Kidney glomerular epithelial cell (primary cell): ENCODE measurements at places on chromosomes 4 and X.
A peak's percentile ranks its signal among the peaks of the same experiment; 100 is the strongest.

GRCh38 chr4:139903845-139904244, 238.2 kb downstream of the MGST2 start:
- DNase-seq = no peak

DNA sequence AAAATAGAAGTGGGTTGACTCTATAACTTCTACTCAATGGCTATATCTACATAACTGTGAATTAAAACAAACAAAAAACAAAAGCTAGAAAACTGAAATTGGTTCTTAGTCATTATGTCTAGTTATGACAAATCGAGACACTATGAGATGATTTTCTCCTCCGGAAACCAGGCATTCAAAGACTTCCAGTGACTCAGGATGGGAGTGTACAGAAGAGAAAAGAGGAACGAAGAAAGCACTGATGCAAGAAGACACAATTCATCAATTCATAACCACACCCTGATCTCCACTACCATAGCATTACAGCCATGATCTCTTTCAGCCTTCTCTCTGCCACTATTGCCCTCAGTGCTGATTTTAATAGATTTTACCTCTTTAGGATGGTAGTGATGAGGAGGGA, 253.6 kb downstream of the CBLL2 start:
- peak; percentile 52 for DNase-seq

DNA sequence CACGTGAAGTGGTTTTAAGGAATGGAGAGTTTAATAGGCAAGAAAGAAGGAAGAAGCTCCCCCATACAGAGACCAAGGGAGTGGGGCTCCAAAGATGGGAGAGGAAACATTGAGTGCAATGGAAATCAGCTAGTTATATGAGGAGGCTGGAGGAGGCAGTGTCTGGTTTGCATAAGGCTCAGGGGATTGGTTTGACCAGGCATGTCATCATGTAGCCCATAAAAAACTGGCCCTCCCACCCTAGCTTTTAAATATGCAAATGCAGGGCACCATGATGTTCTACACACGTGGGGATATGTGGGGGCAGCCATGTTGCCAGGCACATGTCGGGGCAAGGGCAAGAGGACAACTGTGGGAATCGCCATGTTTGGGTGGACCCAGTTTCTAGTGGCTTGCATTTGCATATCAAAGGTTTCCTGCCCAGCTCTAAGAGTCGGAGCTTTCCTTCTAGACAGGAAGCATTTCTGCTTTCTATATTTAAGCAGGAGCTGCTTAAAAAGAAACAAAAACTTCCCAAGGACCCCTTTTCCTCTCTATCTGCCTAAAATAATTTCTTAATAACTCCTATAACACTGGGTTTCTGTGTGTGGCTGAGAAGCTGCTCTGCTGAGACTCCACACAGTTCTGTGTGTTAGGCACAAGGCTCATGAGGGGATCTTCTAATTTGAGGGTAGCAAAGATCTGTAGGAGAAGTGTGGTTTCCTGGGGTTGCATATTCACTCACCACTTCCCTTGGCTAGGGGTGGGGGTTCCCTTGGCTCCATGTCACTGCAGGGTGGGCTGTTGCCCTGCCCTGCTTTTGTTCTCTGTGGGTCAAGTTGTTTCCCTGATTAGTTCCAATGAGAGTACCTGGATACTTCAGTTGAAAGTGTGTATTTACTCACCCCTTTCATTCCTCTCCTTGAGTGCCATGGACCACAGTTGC, 113.5 kb downstream of the VSIG4 start:
- DNase-seq = no peak

DNA sequence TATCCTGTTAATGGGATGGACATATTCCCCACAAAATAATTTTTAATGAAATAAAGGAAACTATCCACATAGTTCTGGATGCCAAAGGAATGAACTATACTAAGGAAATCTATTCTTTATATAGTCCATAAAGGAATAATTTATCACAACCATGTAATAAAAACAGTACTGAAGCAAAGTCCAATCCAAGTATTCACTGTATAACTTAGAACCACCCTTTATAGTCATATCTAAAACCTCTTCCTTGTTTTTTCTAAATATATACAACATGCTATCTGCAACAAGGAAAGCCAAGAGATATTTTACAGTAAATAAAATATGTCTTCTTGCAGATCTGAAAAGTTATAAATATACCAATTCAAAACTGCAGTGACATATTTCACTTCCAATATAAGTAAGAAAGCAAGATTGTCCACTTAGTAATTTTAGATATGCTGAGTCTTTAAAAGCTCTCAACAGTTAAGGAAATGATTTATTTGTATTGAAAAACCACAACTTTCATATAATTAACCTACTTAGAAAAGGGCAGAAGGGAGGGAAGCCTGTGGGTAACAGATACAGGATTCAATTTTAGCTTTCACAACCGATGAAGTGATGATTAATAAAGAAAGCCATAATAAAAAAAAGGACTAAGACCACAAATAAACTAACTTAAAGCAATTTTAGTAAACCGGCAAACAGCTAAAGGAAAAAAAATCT, 8.0 kb downstream of the NR3C2 start:
- no peak for DNase-seq

- DNase-seq = no peak
Observed at GRCh38 chrX:102975016-102975415, 37.9 kb downstream of the RAB40AL start.

GRCh38 chrX:100928660-100929613, at the start of gene XKRX:
XKRX (minus strand) TSS chrX:100928917; CDS start chrX:100928304, 613 bp downstream.
- DNase-seq = no peak

GRCh38 chrX:22060415-22061280, 28.5 kb downstream of the PHEX start:
- no peak for DNase-seq

GRCh38 chrX:48806081-48806480, 4.2 kb downstream of the HDAC6 start:
- DNase-seq = no peak

GRCh38 chr4:90081432-90082144, 45.6 kb upstream of the CCSER1 start:
- no peak for DNase-seq

DNA sequence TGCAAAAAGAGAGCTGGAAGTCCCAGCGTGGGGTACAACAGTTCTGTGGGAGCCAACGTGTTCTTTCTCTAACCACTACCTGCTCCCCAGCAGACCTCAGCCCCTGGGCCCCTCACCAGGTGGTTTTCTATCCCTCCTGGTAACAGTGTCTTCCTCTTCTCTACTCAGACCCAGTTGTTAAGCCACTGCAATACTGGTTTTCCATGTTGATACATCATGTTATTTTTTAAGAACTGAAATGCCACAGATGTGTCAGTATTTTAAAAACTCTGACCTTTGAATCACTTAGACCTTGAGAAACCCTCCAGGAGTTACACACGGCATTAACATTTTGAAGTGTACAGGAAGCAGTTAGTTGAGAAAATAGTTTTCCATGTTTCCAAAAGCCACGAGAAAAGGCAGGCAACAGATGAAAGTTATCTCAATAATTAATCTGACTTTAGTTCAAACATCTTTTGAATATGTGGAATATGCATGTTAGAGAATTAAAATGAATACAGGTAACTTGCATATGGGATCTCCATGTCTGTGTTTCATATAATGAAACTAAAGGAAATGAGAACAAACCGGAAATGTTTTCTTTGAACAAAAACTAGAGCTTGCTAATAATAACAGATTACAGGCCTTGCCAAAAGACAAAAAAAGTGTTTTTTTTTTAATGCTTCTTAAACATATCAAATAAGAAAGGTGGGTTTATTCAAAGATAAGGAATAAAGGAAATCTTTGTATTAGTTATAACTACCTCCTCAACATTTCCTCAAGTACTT, 108.8 kb downstream of the ZNF827 start:
- no peak for DNase-seq
